NCI-H2171 treated with DMSO at 0.1 percent for 48 hours (cell line): ENCODE measurements at places on chromosomes 6 and 20.
A peak's percentile ranks its signal among the peaks of the same experiment; 100 is the strongest.

DNA sequence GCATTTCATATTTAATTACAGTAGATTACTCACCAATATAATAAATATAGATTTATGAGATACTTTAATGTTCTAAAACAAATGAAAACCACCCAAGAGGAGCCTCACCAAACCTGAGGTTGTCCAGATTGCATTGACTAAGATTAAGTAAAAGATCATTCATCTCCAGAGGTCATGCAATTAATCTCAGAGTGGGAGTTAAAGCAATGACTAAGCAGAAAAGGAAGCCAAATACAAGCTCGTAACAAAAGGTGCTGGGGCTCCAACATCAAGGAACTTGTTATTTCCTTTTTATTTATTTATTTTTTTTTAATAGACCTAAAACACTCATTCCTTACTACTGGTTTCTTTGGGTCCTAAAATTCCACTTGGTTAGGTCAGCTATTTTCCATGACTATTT is 57.7 kb downstream of the RSPO3 start:
- DNase-seq: no peak

DNA sequence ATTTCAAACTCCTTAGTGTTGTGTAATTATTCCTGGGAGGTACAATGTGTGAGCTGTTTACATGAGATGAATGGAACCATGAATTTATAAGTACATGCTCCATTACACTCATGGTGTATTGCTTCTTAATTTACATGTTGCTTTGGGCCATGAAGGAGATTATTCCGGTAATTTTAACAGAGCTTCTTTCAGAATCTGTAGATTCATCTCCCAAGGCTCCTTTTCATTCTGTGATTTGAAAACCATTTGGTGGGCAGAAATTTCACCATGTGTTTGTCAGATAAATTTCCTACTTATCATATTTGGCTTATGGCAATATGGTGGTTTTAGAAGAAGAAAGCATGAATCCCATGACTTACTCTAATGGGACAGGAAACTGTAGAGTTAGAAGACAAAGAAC is 421.6 kb upstream of the EYS start:
- peak; percentile 17 for DNase-seq

- no peak for DNase-seq
Measured at GRCh38 chr6:80769106-80769505, 662.6 kb downstream of the BCKDHB start.

DNA sequence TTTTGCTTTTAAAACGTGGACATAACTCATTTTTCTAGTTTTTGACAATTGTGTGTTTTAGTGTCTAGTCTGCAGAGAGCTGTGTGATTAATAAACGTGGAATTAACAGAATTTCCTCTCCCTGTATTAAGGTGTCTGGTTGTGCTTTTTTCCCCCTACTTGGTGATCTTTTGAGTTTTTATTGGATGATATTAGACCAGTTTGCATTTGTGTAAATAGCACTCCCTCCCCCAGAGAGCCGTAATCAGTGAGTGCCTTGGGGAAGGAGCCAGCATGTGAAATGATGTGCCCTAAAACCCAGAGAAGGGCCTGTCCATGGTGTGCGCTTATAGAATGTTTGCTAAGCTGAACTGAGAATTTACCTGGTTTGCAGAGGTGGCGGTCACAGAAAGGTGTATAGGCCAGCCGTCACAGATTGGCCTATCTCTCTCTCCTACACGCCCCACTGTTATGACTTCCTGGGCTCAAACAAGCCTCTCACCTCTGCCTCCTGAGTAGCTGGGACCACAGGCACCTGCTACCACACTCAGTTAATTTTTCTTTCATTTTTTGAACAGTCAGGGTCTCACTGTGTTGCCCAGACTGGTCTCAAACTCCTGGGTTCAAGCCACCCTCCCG is 42.4 kb downstream of the ALDH5A1 start:
- DNase-seq: no peak

- DNase-seq: no peak
Measured at GRCh38 chr6:107495196-107495643, 5.3 kb downstream of the SOBP start.

DNA sequence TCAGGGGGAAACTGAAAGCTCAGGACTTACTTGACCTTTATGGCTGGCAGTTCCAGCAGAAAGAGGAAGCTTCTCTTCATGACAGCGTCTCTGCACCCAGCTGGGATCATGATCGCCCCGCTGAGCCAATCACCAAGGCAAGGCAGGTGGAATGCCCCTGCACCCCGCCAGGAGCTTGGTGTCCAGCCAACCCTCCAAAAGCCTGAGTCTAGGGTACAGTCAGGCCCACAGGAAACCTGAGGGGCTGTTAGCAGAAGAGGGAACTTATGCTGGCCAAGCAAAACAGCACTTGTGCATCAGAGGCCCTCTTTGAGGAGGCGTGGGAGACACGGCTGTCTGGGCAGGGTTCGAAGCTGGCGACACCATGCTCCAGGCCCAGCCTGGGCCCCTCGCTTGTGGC is 188.3 kb upstream of the GMDS start:
- no peak for DNase-seq

DNA sequence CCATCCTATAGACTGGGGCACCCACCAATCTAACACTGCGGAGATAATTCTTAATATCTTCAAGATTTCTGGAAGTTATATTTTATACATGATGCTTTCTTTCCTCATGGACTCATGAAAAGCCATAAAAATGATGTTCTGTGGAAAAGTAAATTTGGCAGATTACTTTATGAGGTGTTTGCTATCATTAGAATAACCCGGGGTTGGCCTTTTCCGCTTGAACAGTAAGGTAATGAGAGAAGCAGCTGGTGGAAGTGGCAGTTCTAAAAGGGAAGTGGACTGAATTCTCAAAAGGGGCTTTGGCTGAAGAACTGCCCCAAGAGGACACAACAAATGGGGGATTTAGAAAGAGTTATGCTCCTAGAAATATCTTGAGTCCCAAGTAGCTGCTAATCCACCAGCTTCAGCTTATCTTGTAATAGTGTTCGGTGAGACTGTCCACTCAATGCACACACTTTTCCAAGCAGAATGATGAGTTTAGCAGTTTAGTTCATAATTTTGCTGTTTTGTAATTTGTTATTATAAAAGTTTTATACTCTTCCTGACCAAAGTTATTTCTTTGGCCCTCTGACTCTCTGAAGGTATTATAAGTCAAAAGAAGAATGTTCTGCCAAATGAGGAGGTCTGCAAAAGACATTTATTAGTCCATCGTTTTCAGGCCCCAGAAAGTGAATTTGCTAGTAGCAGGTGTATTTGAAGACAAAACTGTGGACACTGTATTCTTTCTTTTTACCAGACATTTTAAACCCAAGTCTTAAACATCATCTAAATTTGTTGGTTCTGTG is 2.9 kb downstream of the ISM1 start:
- no peak for DNase-seq

DNA sequence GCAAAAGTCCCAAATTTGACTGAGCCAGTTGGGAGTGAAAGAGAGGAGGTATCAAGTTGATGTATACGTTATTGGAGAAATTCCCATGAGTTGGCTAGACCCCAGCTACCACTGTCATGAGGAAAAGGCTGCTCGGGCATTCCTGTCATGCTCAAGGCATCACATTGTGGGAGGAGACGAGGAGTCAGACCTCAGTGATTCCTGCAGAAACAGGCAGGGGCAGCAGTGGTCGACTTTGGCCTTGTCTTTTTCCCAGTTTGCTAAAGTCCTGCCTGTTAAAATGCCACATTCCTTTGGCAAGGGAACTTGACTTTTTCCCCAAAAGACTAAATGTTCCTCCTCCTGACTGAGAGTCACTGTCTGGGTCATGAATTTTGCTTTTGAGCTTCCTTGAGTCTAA is 295.5 kb upstream of the HS3ST5 start:
- no peak for DNase-seq

- DNase-seq: peak; percentile 59
Measured at GRCh38 chr20:47800623-47801022, 15.3 kb upstream of the SULF2 start.

DNA sequence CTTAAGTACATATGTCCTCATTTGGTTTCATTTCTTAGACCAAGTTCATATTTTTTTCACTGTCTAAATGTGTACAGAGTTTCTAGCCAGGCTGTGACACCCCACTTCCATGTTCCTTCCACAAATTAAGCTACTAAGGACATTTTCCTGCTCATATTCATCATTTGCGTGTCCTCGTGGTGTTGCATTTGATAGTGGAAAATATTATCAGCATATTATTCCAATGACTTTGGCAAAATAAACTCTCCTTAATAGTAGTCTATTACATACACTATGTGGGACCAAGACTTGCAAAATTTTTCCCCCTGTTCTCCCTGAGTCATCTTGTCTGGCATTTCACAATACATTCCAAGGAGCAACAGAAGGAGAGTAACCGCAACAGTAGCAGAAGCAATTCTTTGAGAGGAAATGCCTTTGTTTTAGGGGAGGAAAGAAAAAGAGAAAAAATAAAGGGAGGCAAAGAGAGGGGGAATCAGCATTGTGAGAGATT is 599.2 kb downstream of the COL12A1 start:
- no peak for DNase-seq

GRCh38 chr6:29426654-29427053 is 11.9 kb downstream of the OR12D1 start:
- DNase-seq: no peak

DNA sequence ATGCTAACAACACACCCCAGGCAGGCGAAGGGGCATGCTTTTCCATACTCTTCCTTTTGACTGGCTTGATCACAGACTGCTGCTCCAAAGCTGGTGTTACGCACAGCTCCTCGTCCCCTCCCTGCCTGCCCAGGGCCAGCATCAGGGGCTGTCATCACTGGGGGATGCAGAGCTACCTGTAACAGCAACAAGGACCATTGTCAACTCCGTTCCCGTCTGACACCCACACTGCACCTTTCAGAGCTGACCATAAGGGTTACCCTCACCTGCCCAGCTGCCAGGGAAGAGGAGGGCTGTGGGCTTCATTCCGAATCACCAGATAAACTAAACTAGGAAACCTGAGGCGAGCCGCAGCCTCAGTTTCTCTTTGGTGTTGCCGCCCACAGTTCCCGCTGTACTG is 15.4 kb downstream of the NQO2 start:
- no peak for DNase-seq

DNA sequence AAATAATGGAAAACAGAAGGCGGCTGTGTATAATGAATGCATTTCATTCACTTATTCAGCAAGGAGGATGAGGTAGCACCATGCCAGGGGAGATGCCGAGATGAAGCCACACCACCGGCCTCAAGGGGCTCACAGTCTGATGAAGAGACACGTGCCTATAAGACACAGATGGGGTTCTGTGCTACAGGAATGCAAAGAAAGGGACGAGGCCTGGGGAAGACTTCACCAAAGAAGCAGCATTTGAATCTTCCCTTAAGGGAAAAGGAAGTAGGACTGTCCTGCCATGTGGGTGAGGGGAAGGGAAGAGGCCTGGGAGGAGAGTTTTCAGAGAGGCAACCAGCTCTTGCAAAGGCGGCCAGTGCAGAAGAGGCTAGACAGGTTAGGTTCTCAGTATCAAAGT is 98.9 kb downstream of the PSMG4 start:
- DNase-seq: no peak

- no peak for DNase-seq
Measured at GRCh38 chr6:163008186-163008585, 280.4 kb downstream of the PACRG start.

DNA sequence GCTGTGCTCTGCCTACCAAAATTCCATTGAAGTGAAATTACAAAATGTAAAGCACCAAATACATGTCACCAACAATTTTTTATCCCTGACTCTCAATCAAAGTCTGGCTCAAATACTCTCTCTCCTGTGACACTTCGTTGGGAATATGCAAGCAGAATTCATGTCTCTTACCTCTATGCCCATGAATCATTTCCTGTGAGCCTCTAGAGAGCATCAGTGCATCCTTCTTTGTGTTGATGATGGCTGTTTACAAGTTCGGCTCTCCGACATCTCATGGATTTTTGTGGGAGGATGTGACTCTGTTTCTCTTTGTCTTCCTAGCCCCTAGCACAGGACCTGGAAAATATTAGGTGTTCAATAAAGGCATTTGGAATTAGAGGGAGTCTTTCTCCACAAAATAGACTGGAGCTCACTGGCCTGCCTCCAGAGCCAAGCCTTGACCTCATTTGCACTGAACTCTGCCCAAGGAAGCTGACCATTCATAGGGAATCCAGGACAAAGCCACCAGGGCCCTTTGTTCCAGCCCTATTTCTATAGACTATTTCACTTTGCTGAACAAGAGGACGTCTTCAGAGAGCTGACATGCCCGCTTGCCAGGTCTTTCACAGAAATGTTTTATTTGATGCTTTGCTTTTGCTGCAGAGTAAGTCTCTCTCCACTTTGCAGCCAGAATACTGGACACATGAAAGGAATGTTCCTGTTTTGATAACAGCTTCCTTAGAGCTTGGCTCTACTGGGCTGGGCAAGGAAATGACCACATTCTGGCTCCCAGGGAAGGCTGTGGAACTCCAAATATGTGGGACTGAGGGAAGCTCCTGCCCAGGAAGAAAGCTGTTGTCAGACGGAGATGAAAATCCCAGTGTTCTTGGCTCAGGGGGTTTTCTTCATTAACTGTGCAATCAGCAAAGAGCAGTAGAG is 194.5 kb upstream of the CDYL start:
- DNase-seq: no peak

DNA sequence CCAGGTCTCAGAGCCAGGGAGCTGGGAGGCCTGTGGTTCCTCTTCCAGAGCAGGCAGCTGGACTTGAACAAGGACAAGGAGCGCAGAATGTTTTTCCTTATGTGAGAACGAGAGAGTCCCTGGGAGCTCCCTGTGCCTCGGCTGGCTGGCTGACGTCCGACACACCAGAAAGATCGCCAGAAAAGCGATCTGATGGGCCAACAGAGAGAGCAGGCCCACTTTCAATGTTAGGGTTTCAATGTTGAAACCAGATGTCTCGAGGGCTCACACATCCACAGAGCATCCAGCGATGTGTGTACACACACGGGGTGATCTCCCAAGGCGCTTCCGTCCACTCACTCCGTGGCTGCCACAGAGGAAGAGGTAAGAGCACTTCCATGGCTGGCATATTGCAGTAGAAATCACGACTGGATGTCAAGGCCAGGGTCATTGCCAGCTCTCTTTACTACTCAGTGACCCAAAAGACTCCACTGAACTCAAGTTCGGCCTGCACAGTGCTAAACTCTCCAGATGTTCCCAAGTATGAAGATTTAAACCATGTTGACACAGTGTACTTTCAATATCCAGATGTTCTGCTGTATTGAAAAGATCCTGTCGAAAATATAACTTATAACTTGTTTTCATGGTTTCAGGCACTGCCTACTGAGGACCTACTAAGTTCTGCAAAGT is 70.8 kb upstream of the FOXC1 start:
- DNase-seq: no peak

DNA sequence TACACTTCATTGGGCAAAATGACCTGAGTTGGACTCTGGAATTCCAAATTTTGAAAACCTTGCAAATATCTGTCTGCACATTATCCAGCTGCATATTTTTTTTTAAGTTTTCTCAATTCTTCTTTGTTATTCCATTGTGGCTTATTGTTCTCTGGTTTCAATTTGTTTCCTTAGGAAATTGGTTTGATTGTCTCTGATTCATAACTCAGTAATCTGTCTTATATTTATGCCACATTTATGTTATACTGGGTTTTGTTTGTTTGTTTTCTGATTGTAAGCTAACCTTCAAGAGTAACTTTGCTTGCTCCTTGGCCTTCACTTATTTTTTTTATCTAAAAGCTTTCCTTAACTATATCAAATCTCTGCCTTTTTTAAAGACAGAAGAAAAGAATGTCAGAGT is 193.3 kb upstream of the PLCB4 start:
- no peak for DNase-seq
